ENCODE measurements at places on chromosomes 4 and X.
A peak's percentile ranks its signal among the peaks of the same experiment; 100 is the strongest.

- no peak for DNase-seq
These were observed 2265.8 kb upstream of the TENM3 start for GRCh38 chr4:179977378-179977777.

DNA sequence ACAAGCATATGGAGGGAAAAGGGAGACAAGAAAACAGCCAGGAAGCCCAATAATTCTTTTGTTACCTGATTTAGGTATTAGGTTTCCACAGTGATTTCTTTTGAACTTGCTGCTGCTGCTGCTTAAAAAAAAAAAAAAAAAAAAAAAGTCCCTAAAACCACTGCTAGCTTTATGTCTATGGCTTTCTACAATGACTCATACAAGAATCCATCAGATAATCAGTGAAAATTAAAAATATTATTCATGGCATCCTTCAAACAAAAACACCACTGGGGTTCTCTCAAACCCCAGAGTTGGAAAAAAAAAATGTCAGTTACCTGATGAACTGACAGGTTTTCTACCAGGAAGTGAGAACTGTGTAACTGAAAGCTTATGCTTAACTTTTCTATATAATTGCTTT, 14.3 kb downstream of the EPHA5 start:
- no peak for DNase-seq

DNA sequence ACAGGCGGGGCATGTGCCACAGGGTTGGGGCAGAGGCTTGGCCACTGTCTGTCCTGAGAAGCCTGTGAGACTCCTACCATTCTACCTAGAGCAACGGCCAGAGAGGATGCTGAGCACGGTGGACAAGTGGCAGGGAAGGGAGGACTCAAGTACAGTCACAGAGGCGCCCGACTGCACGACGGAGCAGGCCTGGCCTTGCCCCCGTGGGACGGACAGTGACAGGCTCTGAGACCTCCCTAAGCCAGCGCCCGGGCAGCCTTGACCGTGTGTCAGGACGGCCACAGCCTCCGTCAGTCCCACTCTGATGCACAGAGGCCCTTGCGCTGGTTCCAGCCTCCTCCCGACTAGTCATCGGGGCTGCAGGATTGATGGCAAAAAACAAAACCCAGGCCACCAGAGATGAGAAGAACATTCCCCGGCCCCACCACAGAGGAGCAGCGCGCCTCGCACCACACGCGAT, 36.7 kb upstream of the MXD4 start:
- DNase-seq: no peak

- DNase-seq: no peak
These were observed 66.0 kb downstream of the APBB2 start for GRCh38 chr4:41148292-41148691.

- no peak for DNase-seq
These were observed 14.7 kb downstream of the FTSJ1 start for GRCh38 chrX:48490661-48491060.

DNA sequence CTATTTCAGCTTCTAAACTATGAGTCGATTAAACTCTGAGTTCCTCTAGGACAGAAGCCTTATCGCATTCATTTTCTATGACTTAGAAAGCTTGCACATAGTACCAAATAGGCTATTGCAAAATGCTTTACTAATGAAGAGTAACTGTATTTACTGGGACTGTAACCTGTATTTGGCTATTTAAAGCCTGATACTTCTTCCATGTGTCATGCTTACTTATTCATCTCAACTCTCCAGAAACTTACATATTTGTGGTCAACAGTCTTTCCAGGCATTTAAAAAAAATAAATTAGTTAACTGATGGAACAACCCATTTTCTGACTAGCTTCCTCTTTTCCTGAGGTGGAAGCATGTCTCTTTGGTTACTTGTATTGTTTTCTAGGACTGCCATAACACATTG, 467.9 kb downstream of the PCDH11X start:
- DNase-seq: no peak

DNA sequence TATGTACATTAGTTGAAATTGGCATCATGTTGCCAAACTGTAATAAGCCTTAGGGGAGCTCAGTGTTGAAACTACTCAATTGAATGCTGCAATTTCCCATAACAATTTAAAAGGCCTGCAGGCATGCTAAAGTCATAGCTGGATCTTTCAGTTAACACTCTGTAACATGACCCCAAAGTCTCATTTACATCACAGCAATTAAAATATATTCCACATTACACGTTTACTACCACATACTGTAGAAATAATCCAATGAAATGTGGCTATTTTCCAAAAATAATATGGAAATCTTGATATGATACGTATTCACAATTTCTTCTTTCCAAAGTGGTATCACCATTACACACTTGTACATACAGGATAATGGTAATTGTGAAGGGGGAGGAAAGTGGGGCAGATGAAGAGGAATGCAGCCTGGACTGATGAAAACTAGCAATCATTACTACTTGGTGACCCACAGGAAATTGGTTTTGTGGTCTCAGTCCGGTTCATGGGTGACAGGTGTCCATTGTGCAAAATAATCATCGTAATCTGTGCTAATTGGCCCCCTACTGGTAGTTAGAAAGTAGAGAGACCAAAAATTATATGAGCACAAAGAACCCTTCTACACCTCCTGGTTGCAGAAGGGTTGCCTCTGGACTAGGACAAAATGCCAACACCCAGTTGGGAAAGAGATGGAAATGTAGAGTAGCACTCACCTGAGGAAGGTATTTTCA, 63.7 kb downstream of the TENM3 start:
- DNase-seq: peak; percentile 51

DNA sequence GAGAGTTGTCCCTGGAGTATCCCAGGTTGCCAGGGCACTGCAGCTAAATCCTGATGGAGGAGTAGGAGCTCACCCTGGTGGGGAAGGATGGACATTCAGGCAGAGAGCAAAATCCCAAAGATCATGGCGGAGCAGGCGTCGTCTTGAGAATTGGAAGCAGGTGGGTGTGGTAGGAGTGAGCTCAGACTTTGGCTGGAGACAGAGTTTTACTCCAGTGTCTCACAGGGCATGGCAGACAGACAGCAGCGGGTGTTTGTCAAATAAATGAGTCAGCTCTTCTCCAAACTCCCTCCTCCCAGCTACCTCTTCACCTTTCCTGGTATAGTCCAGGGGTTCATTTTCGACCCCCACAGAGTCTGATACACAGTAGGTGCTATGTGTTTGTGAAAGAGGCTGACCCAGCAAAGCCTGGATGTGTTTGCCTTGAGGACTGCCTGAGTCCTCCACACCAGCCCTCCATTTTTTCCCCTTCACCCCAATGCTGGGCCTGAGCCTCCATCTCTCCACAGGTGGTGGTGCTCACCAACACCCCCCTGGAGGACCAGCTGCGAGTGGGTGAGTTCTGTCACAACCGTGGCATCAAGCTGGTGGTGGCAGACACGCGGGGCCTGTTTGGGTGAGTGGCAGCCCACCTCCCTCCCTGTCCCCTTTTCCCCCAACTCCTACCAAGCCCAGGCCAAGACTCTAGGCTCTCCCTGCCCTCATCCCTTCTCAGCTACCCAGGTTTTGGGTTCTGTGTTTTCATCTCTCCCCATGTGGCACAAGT, 6.9 kb downstream of the UBA1 start:
- DNase-seq: no peak

- DNase-seq: no peak
These were observed 239.9 kb downstream of the GASK1B start for GRCh38 chr4:157932936-157933335.

DNA sequence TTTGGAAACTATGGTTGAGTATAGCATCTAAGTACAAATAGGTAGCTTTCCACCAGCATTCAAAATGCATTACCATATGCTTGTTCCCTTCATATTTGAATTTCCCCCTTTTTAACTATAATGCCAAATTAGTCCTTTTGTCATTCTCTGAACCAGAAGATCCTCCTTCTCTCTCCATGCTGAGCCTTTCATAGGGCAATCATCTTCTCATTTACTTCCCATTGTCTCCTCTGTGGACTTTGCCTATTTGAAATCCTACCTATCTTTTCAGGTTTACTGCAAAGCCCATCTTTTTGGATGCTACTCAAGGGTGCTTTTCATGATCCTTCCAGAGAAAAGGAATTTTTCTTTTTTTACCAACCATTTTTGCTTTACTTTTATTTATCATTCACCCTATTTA, 54.7 kb downstream of the DKK2 start:
- DNase-seq: no peak

- no peak for DNase-seq
These were observed 12.9 kb upstream of the ZCCHC4 start for GRCh38 chr4:25299476-25300203.

- no peak for DNase-seq
These were observed 270.6 kb downstream of the BANK1 start for GRCh38 chr4:102061133-102061532.

- DNase-seq: no peak
These were observed 159.6 kb downstream of the PDGFC start for GRCh38 chr4:156811963-156812362.

- no peak for DNase-seq
These were observed 2.7 kb downstream of the CRMP1 start for GRCh38 chr4:5890063-5890727.

GRCh38 chr4:45120163-45120562, 393.8 kb upstream of the GNPDA2 start:
- DNase-seq: no peak

- no peak for DNase-seq
These were observed 599.9 kb upstream of the IGFBP7 start for GRCh38 chr4:57710053-57710452.
